Hippocampal formation (tissue), 2 donors: ENCODE measurements at places on chromosomes 6 and 20.
A peak's percentile ranks its signal among the peaks of the same experiment; 100 is the strongest.

GRCh38 chr6:14209000-14209399, 91.4 kb downstream of the CD83 start:
- no peak for DNase-seq

DNA sequence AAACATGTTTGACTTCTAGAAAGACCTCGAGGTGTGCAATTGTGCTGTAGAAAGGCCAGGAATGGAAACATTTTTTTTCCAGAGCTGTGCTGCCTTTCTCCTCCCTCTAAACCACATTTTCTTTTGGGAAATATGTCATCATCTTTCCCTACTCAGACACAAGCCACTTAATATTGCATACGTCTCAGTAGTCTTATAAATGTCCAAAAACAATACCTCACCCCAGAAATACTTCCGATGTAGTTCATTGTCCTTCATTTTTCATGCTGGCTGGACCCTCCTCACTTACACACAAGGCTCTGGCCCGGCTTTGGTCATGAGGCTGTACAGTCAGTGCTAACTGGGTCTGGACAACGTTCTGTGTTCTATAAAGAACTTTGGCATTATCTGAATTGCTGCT, 126.4 kb downstream of the SCML4 start:
- no peak for DNase-seq

DNA sequence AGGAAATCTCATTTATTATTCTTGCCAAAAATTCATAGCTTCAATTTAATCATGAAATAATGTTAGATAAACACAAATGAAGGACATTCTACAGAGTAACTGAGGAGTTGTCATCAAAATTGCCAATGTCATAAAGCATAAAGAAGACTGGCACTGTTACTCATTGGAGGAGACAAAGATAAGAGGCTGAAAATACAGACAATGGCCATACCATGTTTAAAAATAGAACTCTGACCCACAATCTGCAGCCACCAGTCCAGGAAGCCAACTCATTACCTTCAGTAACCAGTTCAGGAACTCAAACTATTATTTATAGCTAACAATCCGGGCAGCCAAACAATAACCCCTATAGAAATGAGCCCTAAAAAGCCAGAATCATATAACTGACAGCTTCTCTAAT, 795.6 kb downstream of the TENT5A start:
- no peak for DNase-seq

DNA sequence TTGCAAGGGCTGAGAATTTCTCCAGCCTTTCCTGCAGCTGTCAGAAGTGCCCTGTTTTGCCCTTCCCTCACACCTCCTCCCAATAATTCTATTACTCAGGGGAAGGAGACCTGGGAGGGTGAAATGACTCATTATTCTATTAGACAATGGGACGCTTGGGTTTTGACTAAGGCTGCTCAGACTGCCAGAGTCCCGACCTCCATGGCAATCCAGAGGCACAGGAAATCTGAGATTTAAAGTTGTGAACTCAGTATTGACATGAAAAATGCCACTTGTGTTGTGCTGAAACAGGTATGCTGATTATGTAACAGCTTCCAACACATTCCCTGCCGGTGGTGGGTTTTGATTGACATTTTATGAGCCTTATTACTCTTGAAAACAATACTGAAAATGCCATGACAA, 625.9 kb upstream of the FLRT3 start:
- no peak for DNase-seq

DNA sequence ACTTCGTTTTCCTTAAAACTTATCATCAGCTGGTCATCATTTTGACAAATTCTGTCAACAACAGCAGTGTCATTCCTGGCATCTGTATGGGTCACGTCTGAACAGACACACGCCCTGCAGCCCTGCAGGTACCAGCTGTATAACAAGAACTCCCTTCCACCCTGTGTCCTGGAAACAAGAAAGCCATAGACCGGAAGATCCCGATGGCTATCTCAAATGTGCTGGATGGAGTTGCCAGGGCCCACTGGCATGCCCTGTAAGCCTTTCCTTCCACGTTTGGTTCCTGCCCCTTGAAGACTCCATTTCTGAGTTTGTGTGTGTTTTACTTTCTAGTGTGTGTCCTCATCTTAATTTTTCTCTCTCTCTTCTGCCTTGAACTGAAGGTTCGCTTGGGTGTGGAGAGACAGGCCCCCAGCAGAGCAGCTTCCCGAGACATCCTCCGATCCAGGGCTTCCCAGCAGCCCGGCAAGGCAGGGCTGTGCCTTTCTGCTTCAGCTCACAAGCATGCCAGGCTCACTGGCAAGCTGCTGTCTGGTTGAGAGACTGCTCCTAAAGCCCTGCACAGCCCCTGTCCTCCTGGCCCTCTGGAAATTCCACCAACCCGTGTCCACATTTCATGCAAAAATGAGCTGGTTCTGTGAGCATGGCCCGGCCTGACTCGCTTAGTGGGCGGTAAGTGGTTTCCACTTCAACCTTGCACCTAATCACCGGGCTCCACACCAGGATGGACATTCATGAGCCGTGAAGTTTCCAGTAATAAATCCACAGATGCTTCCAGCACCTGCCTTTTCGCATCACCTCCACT, 8.7 kb downstream of the GFRA4 start:
- DNase-seq: no peak

DNA sequence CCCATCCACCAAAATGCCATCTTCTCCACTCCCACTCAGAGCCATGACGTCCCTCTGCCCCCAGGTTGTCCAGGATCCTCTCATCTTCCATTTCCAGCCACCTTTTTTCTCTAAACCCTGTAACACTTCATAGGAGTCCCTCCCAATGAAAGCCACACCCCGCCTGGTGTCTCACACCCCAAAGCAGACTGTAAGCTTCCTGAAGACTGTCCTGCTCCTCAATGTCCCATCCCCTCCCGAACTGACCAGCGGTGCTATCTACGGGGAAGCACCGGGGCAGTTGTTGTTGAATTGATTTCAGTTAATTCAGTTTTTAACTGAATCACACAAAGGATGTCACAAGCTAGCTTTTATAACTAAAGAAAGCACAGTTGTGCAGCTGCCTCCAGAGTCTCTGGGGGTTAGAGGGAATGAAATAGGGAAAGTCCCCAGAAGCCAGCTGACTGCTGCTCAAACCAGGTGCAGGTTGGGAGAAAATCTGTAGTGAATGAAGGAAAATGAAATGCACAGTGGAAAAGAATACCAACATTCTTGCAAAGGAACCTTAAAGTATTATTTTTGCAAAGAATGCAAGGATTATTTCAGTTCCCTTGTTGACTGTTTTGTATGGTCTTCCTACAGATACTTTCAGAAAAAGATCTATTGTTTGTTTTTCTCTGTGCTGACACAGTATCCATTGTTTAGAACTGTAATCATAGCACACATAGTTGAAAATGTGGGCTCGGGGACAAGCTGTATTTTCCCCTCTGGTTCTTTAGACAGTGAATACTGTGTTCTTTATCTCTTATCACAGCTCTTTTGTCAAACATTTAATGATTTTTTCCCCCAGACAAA, 222.6 kb upstream of the QKI start:
- DNase-seq: peak; percentile 64

DNA sequence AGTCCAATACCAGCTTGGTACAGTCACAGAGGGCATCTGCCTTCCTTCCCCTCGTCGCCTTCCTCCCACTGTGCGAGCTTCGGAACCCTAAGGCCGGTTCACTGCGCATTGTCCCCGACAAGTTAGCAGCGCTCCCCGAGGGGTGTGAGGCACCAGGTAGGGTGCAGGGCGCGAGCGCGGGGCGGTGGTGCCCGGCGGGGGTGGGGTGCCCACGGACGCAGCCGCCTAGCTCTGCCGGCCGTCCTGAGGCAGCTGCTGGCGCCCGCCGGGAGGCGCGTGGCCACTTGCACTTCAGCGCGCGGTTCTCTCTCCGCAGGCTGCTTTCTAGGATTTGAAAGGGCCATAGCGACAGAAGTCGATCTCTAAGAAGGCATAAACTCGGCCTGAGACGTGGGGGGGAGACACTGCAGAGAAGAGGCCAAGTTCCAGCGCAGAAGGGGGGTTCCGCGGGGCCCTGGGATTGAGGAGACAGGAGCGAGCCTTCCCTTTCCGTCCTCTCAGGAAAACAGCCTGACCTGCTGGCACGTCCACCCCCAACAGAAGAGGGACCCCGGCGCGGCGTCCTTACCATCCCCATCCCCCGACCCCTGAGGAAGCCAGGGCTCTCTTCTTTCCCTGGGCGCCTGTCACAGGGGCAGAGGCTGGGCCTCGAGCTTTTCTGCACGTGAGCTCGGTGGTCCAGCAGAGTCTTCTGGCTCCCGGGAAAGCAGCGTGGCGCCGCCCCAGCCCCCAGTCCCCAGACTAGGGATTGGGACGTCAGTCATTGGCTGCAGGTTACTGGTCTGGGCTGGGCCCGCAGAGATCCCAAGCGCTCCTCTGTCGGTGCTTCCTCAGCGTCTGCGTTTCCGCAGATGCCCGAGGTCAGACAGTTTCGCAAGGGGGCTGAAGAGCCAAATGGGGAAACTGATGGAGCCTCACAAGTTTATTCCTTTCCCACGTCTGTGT, 15.6 kb upstream of the PRDM13 start:
- no peak for DNase-seq

- no peak for DNase-seq
Observed at GRCh38 chr20:25676164-25676809, 20.4 kb downstream of the ZNF337 start.

- DNase-seq: no peak
Observed at GRCh38 chr6:56638760-56639159, 3.9 kb downstream of the DST start.

DNA sequence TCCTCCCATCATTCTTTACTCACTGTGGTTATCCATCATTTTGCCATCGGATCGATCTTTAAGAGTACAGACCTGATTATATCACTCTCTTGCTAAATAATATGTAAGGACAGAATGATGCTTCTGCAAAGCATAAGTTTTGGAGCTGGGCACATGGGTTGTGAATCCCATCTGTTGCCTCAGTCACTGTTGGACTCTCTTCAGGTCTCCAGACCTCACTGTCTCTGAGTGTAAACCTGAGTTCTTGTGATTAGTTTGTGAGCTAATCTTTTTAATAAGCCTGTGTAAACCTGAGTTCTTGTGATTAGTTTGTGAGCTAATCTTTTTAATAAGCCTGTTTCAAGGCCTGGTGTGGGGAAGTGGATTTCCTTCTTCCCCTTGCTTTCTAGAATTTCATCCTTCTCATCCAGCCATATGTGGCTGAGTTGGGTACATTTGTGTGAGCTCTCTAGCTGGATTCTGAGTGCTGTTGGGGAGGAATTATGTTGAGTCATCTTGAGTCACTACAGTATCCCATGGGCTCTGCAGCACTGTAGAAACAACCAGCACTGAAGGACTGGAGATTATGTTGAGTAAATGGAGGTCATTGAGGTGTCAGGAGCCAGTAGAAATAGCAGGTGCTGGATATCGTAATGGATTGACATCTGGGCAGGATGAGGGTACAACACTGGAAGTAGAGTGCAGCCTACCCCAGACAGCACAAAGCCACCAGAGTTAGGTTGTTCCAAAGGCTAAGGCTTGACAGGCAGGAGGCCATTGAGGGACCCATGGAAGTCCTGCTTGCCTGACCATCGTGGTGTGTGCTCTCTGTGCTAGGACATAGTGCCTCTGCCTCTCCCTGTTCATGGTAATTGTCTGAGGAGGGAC, 52.4 kb downstream of the SCAND1 start:
- no peak for DNase-seq
